ENCODE measurements at places on chromosomes 11 and 22. TPM values are rescaled to one million over a fixed set of nuclear protein-coding genes. Genes with fewer than 3 reads are reported as not detected.

The KRTAP5-11 gene
- not detected for total RNA-seq

The OR52A1 gene
- not detected for total RNA-seq

The KIRREL3 gene
- 1.9 TPM for total RNA-seq

- no peak for DNase-seq
- no peaks in the 10 kb centered on the region for H3K36me3 ChIP-seq
- peaks cover 7% of the 10 kb centered on the region for H3K4me1 ChIP-seq
- H3K27me3 ChIP-seq, result peaks cover 2% of the 10 kb centered on the region
- H3K4me3 ChIP-seq, result no peak overlapping the region
Observed at GRCh38 chr22:42343531-42344081, 73.2 kb upstream of the TCF20 start.

The ACR gene
- not detected for total RNA-seq

The YPEL4 gene
- total RNA-seq, result 0.24 TPM

- H3K27ac ChIP-seq, result no peak overlapping the region
- H3K27me3 ChIP-seq, result no peaks in the 10 kb centered on the region
- no peaks in the 10 kb centered on the region for H3K4me1 ChIP-seq
- H3K36me3 ChIP-seq, result no peaks in the 10 kb centered on the region
- DNase-seq, result no peak
Observed at GRCh38 chr11:84372381-84372950, 1086.3 kb upstream of the CCDC90B start.

The WNT7B gene
- 2.3 TPM for total RNA-seq

DNA sequence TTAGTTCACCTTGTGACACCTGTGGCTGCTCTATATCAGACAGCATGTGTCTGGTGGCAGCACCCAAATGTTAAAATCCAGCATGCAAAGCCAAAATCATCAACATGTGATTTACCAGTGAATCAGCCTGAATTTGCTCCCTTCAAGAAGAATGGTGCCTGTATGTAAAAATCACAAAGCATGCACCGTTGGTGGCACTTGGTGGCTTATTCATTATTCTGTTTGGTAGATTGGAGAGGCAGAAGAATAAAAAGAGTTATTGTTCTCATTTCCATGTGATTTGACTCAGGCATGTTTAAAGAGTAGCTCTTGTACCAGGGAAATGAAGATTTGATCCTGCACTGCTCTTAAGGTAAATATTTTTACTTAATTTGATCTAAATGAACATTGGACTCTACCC, 143.9 kb upstream of the MPPED2 start:
- H3K27me3 ChIP-seq, result no peaks in the 10 kb centered on the region
- DNase-seq, result no peak
- H3K4me1 ChIP-seq, result no peaks in the 10 kb centered on the region
- no peaks in the 10 kb centered on the region for H3K36me3 ChIP-seq
- no peak overlapping the region for H3K4me3 ChIP-seq

DNA sequence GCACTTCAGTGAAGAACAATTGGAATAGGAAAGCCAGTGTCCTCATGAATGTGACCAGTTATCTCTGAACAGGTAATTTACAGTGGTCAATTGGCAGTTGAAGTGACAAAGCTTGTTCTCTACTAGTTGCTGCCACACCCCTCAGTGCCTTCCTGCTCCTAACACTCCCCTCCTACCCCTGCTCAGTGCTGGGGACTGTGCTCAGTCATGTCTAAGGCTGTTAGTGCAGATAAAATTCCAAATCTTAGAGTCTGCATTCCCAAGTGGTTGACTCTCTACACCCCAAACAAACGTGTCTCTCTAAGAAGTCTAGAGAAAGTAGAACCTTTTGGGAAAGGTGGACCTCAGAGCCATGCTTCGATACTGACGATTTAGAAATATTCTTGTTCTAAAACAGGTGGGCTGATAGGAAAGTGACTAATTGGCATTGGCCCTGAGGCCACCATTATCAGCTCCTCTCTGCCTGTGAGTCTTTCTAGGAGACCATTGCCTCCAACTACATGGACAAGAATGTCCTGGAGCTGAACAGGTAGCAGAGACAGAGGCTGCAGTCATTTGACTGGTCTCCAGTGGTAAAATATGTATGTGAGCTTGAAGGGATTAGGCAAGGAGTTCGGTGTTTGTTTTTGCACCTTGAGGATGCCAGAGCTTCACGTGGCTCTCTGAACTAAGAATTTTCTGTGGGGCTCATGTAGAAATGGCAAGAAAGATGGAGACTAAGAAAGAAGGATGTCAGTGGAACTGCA, 22.1 kb upstream of the NNMT start:
- DNase-seq, result peak; percentile 17
- H3K27ac ChIP-seq, result no peak overlapping the region

The SLC6A5 gene
- total RNA-seq, result not detected

The SNAP29 gene
- 30.0 TPM for total RNA-seq

DNA sequence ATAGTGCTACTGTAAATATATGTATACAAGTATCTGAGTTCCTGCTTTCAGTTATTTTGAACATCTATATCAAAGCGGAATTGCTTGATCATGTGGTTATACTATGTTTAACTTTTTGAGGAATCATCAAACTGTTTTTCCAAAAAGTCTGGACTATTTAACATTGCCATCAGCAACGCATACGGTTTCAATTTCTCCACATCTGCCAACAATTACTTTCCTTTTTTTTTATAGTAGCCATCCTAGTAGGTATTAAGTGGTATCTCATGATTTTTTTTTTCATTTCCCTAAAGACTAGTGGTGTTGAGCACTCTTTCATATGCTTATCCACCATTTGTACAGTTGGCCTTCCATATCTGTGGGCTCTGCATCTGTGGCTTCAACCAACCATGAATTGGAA, 1.3 kb upstream of the UBE4A start:
- peaks cover 32% of the 10 kb centered on the region for H3K4me1 ChIP-seq
- H3K27me3 ChIP-seq, result peaks cover 10% of the 10 kb centered on the region
- H3K27ac ChIP-seq, result no peak overlapping the region
- DNase-seq, result no peak

The TRIM48 gene
- total RNA-seq, result not detected

The DAGLA gene
- 5.1 TPM for total RNA-seq

The PNPLA3 gene
- total RNA-seq, result 3.0 TPM

GRCh38 chr22:26756675-26757293, 99.4 kb downstream of the MIAT start:
- peaks cover 9% of the 10 kb centered on the region for H3K36me3 ChIP-seq
- H3K27me3 ChIP-seq, result no peaks in the 10 kb centered on the region
- peak overlapping the region; percentile 18 for H3K4me3 ChIP-seq
- peaks cover 11% of the 10 kb centered on the region for H3K4me1 ChIP-seq

GRCh38 chr22:17748555-17749353, 25.5 kb downstream of the BID start:
- DNase-seq, result no peak
- H3K27ac ChIP-seq, result no peak overlapping the region
- no peaks in the 10 kb centered on the region for H3K27me3 ChIP-seq
- H3K4me1 ChIP-seq, result peaks cover 8% of the 10 kb centered on the region

The RIMBP3B gene
- 0.59 TPM for total RNA-seq

DNA sequence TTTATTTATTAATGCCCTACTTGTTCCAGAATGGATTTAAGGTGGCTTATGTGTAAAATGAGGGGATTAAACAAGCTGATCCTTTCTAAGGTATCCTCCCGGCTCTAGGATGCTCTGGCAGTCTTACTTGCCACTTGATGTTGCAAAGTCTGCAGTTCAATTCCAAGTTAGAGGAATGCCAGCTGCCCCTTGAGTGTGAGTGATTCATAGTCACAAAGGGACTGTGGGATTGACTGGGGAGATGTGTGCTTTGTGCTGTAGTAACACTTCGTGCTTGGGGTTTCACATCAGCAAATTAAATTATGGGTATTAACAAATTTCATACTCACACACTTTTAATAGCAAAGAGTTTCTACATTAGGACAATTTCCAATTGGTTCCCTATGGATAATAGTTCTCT, 550.8 kb upstream of the CADM1 start:
- no peak for DNase-seq
- no peaks in the 10 kb centered on the region for H3K4me1 ChIP-seq
- H3K27me3 ChIP-seq, result peaks cover 55% of the 10 kb centered on the region
- H3K27ac ChIP-seq, result no peak overlapping the region
- H3K36me3 ChIP-seq, result no peaks in the 10 kb centered on the region
- H3K4me3 ChIP-seq, result no peak overlapping the region

GRCh38 chr11:76690736-76691135, 20.2 kb upstream of the LRRC32 start:
- DNase-seq, result no peak
- H3K27me3 ChIP-seq, result no peaks in the 10 kb centered on the region
- no peak overlapping the region for H3K27ac ChIP-seq
- H3K36me3 ChIP-seq, result no peaks in the 10 kb centered on the region
- H3K4me1 ChIP-seq, result peaks cover 9% of the 10 kb centered on the region
- H3K4me3 ChIP-seq, result no peak overlapping the region

The MIAT gene
- total RNA-seq, result 3.3 TPM

GRCh38 chr11:113464416-113464815, 10.8 kb downstream of the DRD2 start:
- no peaks in the 10 kb centered on the region for H3K4me1 ChIP-seq
- no peaks in the 10 kb centered on the region for H3K36me3 ChIP-seq
- H3K4me3 ChIP-seq, result no peak overlapping the region
- no peak for DNase-seq

DNA sequence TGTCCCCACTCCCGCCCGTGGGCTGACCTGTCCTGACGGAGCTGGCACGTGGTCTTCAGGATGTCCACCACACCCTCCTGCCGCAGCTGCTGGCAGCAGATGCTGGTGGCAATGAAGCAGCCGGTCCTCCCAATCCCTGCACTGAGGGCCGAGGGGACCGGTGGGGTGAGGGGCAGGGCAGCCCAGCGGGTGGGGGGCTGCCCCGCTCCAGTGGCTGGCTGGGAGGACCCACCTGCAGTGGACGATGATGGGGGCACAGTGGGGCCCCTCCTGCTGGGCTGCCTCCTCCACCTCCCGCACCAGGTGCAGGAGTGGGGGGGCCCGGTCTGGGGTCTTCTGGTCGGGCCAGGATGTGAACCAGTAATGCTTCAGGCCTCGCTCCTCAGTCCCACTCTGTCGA, 3.4 kb upstream of the IGSF22 start:
- no peaks in the 10 kb centered on the region for H3K36me3 ChIP-seq
- H3K27ac ChIP-seq, result no peak overlapping the region
- no peak for DNase-seq

DNA sequence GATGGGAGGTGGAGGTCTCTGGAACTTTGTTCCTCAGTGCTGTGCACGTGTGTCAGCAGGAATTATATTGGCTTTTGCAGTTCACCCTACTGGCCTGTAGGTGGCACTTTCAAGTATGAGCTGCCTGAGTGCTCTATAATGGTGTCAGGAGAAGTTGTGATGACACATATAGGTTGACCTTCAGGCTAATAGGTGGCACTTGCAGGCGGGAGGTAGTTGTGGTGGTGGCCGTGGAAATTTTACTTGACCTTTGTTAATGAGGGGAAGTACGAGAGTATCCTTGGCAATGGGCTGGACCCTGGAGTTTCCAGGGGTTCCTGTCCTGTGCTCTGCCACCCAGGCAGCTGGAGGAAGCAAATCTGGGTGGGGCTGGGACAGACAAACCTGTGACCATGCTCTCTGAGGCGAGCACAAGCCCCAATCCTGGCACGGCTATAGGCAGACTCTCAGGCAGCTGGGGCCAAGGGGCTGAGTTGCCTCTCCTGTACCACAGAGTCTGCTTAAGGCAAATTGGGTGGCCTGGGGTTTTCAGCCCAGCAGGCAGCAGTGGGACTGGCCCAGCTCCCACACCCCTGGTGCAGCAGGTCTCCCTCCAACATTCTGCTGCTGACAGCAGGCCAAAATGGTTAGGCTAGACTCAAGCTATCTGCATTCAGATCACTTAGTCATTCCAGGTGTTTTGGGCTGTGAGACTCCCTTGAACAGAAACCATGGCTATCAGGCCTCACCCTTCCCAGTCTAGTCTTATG, 147.5 kb upstream of the CTSC start:
- peaks cover 20% of the 10 kb centered on the region for H3K27me3 ChIP-seq
- DNase-seq, result no peak
- H3K4me3 ChIP-seq, result no peak overlapping the region
- no peaks in the 10 kb centered on the region for H3K36me3 ChIP-seq

The OR4C15 gene
- not detected for total RNA-seq

The PLAAT5 gene
- not detected for total RNA-seq

The DERL3 gene
- total RNA-seq, result 0.56 TPM

The ANO9 gene
- not detected for total RNA-seq

GRCh38 chr11:18567081-18567480, 21.5 kb downstream of the UEVLD start:
- H3K36me3 ChIP-seq, result peaks cover 16% of the 10 kb centered on the region
- no peak overlapping the region for H3K4me3 ChIP-seq
- peaks cover 18% of the 10 kb centered on the region for H3K4me1 ChIP-seq
- H3K27me3 ChIP-seq, result no peaks in the 10 kb centered on the region

DNA sequence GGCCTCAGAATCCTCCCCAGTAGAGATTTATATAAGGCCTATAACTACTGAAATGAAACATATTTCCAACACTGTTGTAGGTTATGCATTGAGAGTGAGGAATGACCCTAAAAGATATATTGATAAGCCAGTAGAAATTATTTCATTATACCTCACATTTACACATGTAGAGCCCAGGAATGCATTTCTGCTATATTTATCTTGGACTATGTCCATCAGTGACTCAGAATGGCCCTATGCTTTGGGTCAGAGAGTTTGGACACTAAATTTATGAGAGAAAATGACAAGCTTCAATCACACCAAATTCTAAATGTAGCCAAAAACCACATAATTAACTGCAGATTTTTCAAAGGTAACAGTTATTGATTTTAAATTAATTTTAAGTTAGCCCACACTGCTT, 761.9 kb downstream of the DLG2 start:
- H3K36me3 ChIP-seq, result no peaks in the 10 kb centered on the region
- H3K27me3 ChIP-seq, result no peaks in the 10 kb centered on the region
- peaks cover 8% of the 10 kb centered on the region for H3K4me1 ChIP-seq
- H3K4me3 ChIP-seq, result no peak overlapping the region

DNA sequence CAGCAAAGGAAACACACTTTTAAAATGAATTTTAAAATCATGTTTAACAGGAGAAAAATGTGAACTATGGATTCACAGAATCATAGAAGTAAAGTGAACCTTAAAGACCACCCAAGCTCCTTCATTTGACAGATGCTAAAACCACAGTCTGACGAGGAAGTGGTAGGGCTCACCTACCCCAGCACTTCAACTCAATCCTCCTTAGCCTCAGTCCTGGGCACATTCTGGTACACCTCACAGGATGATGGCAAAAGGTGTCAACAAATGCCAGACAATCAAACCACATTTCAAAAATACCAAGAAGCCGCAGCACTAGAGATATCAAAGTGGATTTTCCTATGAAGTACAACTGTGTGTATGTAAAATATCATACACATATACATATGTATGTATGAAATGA, 43.1 kb downstream of the PITPNB start:
- no peak overlapping the region for H3K4me3 ChIP-seq
- DNase-seq, result no peak
- no peaks in the 10 kb centered on the region for H3K27me3 ChIP-seq
- H3K4me1 ChIP-seq, result peaks cover 79% of the 10 kb centered on the region
- H3K27ac ChIP-seq, result peak overlapping the region; percentile 65

Data from osteocyte (in vitro differentiated cells).